Activated T-helper 9 cell treated with anti-CD3 and anti-CD28 coated beads, Interleukin-2, amount 50 U/mL, for 16 hours (primary cell): ENCODE measurements at places on chromosomes 7 and 10.

DNA sequence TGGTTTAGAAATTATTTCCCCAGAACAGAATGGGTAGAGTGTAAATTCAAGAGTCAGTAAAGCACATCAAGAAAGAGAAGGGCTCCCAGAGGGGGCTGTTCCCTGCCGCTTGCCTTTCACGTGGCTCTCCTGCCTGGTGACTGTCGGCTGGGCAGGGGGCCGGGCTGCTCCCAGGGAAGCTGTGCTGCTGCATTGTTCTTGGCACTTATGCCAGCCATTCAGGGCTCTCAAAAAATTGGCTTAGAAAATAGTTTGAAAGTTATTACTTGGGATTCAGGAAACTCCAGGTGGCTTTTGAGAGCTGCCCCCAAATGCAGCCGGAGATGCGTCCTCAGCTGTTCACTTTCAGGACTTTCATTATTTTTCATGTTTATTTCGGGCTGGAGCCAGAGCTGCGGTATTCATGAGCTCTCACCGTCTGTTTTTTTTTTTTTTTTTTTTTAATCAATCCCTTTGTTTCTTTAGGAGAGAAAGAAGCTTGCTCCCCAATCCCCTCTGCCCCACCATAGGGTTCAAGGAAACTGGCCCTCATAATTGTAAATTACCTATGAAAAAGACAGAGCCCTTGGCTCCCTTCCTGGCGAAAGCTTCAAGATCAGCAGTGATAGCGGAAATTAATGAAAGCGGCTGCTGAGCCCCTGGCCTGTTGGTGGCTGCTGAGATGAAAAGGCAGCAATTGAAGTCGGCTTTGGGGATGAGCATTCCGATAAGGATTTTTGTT, 94.1 kb downstream of the SORCS3 start:
- no peak for DNase-seq

GRCh38 chr7:135962802-135963201, 14.4 kb downstream of the MTPN start:
- no peak for DNase-seq

DNA sequence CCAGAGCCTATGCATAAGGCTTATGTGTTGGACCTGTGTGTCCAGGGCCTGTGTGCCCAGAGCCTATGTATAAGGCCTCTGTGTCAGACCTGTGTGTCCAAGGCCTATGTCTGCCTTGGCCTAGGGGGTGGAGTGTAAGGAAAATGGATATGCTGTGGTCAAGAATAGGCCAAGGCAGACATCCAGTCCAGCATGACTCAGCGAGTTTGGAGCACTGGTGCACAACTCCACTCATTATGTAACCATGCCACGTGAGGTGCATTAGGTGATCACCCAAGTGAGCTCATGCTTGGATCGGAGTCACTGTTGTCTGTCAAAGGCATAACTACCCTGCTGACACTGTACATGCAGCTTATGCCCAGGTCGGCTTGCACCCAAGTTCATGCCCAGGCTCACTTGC, 238.9 kb downstream of the CACNA2D1 start:
- DNase-seq: no peak

DNA sequence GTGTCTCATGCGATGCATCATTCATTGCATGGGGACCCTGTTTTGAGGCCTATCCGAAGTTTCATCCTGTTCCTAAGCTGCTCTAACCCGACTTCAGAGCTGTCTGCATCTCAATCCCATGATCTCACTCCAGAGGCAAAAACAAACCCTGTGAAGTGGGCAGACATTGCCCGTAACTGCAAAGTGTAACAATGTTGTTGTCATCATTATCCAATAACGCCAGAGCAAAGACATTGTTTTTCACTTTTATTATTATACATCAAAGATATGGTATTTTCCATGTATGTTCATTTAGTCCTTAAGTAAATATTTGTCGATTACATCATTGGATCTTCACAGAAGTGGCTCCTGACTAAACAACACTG, 246.7 kb downstream of the KLF6 start:
- DNase-seq: no peak

DNA sequence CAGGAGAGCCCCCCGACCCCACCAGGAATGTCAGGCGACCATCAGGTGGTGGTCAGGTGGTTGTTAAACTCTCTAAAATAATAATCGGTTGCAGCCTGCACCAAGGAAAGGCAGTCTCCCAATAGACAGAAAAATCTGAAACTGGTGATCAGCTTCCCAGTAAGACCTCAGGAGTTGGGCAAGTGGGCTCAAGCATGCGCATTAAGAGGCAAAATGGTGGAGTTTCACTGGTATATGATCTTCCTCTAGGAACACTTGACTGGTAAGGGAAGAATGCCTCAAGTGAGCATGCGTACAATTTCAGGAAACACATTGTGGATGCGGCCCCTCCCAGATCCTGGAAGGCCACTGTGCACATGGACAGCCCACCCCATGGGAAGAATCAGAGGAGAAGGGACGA, 619.9 kb downstream of the TYW1 start:
- DNase-seq: no peak

DNA sequence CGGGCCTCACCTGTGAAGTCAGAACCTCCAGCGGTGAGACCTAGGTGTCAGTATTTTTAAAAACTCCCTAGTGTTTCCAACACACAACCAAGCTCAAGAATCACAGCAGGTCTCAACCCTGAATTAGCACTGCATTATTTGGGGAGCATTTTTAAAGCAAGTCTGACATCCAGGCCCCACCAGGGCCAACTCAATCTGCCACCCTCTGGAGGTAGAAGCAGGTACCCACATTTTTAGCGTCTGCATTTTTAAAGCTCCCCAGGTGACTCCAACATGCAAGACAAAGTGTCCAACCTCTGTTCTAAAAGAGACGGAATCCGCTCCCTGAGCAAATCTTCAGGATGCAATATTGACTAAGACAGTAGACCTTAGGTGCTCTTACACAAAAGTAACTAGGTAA, 225.7 kb downstream of the TNS3 start:
- DNase-seq: no peak

DNA sequence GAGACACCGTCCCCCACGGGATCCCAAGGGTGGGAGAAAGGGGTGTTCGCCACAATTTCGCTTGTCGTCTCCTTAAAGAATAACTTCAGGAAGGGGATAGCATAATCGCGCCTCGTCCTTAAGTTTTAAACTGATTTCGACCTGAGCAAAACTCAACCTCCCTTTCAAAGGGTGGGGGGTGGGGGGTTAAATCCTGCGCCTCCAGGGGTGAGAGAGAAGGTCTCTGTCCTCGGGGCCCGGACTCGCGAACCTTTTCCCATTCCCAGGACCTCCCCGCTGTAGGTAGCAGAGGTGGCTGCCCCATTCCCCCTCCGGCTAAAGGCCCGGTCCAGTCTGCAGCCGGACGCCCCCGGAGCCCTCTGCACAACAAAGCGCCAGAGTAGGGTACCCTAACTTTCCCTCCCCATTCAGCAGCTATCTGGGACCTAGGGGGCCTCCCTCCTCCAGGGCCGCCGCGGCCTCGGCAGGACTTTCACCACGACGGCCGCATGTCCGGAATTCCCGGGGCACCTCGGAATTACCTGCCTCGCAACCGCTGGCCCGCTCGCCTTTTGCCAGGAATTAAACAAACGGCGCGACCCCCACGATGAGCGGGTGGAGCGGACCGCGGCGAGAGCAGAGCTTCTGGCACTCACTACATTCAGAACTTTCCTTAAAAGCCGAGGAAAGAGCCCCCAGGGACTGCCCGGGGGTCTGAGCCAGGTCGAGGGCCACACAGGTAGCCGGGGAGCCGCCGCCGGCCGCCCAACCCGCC, 1.7 kb downstream of the CDK6 start:
- peak; percentile 0 for DNase-seq

DNA sequence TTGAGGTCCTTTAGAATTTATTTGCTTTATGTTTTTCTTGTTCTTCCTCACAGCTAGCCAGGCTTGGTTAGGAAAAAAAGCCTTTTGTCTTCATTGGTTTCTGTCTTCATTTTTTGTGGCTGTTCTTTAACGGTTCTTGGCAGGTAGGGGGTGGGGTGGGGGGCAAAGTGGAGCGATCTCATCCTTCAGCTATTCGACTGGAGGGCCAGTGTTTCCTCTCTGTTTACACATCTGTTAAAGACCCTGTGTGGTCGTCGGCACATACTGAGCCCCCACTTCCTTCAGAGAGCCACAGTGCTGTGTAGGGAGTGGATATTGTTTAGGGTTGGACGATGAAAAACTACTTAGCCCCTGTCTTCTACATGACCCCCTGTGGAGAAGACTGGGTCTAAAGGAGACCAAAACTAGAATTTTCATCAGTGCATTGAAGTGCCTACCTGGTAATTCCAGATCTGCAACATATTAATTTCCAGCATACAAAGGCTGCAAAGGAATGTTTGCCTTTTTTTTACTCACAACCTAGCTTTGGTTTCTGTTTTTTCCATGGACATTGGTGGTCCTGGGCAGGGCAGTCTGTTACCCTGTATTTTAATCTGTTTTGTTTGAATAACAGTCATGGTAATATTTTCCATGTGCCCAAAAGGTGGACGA, 29.0 kb downstream of the PRPF18 start:
- no peak for DNase-seq

DNA sequence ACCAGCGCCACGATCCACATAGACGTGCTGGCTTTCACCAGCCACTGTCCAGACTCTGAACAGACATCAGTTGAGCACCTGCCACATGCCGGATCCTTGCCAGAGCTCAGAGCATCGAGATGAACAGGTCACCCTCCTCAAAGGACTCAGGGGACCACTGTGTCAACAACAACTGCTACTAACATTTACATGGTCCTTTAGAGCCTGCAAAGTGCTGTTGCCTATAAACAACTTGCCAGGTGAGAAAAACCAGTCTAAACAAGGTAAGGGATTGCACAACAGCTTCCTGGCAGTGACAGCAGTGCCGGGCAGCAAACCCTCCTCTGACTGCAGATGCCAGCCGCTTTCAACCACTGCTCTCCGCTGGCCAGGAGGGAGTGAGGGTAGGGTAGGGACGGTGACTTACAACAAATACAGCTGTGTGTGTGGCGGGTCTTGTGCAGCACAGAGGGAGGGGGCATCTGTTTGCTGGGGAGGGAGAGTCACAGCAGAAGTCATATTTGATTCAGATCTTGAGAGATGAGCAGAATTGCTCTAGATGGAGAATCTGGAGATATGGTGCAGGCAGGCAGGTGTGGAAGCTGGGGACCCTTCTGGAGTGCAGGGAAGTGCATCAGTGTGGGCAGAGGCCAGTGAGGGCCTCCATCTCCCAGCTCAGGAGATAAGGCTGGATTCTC, 32.8 kb upstream of the RHEB start:
- DNase-seq: no peak

GRCh38 chr7:359226-359765, 69.3 kb downstream of the FOXL3 start:
- no peak for DNase-seq

DNA sequence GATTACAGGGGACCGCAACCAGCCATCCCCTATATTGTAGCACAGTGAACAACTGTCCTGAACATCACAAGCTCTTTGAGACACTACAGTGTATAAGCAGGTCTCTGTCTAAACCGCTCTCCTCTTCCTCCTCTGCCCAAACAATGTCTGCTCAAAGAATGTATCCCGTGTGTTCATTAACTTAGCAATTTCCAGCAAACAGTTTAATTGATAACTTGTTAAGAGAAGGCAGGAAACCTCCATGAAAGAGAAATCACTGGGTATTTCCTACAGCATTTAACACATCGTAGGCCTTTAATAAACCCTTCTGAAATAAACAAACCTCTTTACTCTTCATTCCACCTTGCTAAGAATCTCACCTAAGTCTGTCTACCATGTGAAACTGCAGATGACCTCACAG, 1.5 kb downstream of the PMS2 start:
- DNase-seq: no peak

DNA sequence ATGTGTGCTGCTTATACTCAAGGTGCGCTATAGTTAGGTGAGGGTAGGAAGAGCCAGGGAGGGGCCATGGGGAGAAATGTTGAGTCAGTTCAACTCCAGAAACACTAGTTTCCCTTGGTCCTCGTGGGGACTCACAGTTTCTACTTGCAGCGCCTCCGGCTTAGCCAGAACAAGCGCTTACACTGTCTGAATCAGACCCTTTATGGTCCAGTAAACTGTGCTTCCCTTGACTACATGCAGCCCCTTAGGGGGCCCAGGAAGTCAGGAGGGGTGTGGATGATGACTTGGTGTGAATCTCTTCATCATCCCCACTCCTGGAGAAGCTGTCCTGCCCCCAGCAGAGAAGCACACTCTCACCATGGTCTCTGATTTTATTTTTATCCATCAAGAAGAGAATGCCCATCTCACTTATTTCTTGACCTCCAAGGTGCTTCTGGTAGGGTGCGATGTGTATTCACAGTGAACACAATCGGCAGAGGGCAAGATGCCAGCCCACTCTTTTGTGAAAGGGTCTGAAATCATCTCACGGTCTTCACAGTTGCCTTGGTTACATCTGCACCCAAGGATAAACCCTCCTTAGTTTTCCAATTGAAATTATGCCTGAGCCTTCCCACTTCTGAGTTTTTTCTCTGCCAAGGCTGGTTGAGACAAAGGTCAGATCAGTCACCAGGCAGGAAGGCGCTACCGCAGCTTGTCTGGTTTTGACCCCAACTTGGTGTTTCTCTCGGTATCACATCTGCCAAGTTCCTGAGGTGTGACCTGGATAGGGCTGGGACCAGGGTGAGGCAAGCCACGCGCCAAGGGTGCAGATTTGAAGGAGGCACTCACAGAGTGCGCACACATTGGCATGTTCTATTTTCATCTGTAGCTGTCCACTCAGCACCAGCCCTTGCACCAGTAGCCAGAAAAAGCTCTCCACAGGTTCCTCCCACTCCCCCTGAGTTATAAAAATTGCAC, 62.7 kb upstream of the LRRC4 start:
- DNase-seq: no peak

GRCh38 chr10:85791818-85792532, 574.6 kb downstream of the GRID1 start:
- no peak for DNase-seq

GRCh38 chr7:47513741-47514241, 68.1 kb downstream of the TNS3 start:
- DNase-seq: no peak

DNA sequence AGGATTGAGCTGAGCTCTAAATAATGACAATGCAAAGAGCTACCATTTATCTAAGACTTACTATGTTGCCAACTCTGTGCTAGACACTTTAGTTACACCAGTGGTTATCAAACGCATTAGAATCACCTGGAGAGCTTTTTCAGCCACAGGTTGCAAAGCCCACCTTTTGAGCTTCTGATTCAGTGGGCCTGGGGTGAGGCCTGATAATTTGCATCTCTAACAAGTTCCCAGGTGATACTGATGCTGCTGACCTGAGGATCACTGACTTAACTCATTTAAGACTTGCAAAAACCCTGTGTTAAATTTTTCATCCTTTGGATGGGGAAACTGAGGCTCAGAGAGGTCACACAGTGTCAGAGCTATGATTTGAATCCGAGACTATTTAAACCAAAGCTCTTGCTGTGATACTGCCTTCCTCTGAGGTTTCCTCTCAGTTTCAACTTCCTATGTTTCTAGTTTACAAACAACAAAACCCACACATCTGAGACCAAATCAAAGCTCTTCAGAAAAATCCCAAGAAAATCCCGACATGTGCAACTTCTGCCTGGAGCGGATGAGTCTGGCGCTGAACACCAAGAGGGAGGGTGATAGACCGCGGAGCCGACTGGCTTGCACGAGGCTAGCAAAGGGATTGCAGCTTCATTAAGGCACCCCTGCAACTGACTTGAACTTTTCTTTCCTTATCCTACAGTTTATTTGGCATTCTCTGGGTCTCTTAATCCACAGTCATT, 124.9 kb downstream of the CYP26A1 start:
- DNase-seq: no peak

- no peak for DNase-seq
Observed at GRCh38 chr7:2248984-2249694, 7.1 kb downstream of the NUDT1 start.
